Temporal lobe (tissue), 4 donors: ENCODE measurements at places on chromosomes 6 and 20. TPM values are rescaled to one million over a fixed set of nuclear protein-coding genes. Genes with fewer than 3 reads are reported as not detected.

Gene NRN1
- total RNA-seq, result 9.6 TPM

Gene LIN28B
- total RNA-seq, result 0.25 TPM

Gene PRKN
- 6.1 TPM for total RNA-seq

Gene AIG1
- 29.5 TPM for total RNA-seq

Gene C4A
- 14.5 TPM for total RNA-seq

Gene MTG2
- 16.2 TPM for total RNA-seq

Gene SS18L1
- 64.7 TPM for total RNA-seq
